Parietal lobe (tissue), 2 donors: ENCODE measurements at places on chromosomes 4 and X. TPM values are rescaled to one million over a fixed set of nuclear protein-coding genes. Genes with fewer than 3 reads are reported as not detected.

The CYP2U1 gene
- 15.7 TPM for total RNA-seq

The RS1 gene
- total RNA-seq: not detected

The ANAPC4 gene
- 71.4 TPM for total RNA-seq

The PRRG3 gene
- 15.0 TPM for total RNA-seq

The NPY2R gene
- total RNA-seq: 1.3 TPM

The BLOC1S4 gene
- 12.5 TPM for total RNA-seq

The DRD5 gene
- total RNA-seq: 0.63 TPM

The ANK2 gene
- total RNA-seq: 1,069 TPM

The CCDC158 gene
- total RNA-seq: 6.9 TPM

The PRDM5 gene
- 15.0 TPM for total RNA-seq

The LARP7 gene
- 32.6 TPM for total RNA-seq

The SPACA5 gene
- total RNA-seq: not detected

The NPNT gene
- 43.8 TPM for total RNA-seq

The ADH1C gene
- not detected for total RNA-seq

The GLUD2 gene
- total RNA-seq: 1.6 TPM

The STK32B gene
- total RNA-seq: 38.5 TPM

The CT55 gene
- total RNA-seq: 0.31 TPM

The PPP4R3C gene
- total RNA-seq: not detected

The TAF7L gene
- 0.31 TPM for total RNA-seq

The PHOX2B gene
- total RNA-seq: not detected

The SPANXN4 gene
- total RNA-seq: not detected

The ADGRA3 gene
- 96.7 TPM for total RNA-seq

The FGG gene
- total RNA-seq: 0.63 TPM
